ENCODE measurements at places on chromosomes 4 and X.
A peak's percentile ranks its signal among the peaks of the same experiment; 100 is the strongest.

DNA sequence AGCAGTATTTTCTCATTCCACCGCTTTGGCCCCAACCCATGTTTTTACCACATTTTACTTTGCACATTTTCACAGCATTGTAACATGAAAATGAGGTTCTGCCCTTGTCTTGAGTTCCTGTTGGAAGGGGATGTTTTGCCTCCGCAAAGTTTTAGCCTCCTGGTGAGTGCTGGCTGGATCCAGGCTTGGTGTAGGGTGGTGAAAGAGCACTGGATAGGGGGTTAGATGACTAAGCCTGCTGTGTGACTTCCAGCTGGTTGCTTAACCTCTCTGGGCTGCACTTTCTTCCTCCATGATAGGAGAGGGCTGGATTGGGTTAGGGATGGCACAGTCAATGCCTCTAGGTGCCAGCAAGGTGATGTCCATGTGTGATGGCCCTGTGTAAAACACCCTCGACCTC, 28.9 kb downstream of the CYTL1 start:
- DNase-seq = no peak

- peak; percentile 73 for DNase-seq
Observed at GRCh38 chr4:124111922-124112321, 600.6 kb downstream of the ANKRD50 start.

- no peak for DNase-seq
Observed at GRCh38 chrX:71872542-71873458, 37.8 kb upstream of the NHSL2 start.

GRCh38 chrX:363621-364375, 22.9 kb downstream of the PPP2R3B start:
- no peak for DNase-seq

DNA sequence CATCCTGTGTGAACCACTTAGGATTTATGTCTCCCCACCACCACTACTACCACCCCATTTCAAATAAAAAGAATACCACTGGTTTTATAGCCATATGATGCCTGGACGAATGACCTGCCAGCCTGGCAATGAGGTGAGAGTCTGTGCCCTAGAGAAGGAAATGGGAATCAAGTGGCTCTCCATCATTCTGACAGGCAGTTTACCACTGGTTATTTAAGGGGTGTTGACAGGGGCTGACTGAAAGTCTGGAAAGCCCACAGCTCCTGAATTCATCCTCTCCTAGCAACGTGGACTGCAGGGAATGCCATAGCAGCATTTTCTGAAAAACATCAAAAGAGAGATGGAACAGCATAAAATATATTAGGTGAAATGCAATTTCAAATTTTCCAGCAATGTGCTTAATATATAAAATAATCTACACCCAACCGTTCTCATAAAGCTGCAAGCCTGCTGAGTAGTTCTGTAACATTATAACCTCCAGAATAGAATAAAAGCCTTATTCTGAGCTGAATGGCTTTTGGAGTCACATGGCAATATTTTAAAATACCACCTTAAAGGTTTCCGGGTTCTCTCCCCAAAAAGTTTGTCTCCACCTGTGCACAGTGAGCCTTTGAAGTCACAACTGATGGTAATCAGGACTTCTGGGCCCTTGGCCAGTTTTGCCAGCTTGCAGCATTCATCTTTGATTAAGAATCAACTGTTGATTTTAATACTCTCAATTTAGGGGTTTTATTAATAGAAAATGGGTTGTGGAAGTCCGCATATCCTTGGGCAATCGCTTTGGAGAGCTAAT, 121.5 kb downstream of the DCTD start:
- DNase-seq = no peak

- no peak for DNase-seq
Observed at GRCh38 chr4:87961993-87962392, 13.5 kb upstream of the SPP1 start.

- no peak for DNase-seq
Observed at GRCh38 chrX:46582325-46582724, 8.8 kb downstream of the CHST7 start.

- no peak for DNase-seq
Observed at GRCh38 chr4:101289306-101289705, 58.0 kb downstream of the PPP3CA start.

DNA sequence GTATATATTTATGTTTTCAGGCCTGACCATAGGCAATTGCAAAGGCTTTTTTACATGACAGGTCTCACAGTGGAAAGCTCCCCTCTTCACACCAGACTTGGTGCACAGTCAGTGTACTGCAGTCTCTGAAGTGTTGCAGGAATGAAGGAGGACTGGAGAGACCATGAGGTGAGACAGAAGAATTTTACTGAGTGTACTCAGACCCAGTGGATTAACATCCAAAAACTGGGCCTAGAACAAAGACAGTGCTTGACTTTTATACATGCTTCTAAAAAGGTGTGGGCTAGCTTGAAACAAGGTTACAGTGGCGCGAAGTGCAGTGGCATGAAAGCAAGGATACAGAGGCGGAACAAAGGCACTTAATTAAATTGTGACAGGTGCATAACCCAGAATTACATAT, 822.9 kb downstream of the RAPGEF2 start:
- no peak for DNase-seq

- DNase-seq = no peak
Observed at GRCh38 chr4:10192331-10192730, 75.7 kb upstream of the WDR1 start.

DNA sequence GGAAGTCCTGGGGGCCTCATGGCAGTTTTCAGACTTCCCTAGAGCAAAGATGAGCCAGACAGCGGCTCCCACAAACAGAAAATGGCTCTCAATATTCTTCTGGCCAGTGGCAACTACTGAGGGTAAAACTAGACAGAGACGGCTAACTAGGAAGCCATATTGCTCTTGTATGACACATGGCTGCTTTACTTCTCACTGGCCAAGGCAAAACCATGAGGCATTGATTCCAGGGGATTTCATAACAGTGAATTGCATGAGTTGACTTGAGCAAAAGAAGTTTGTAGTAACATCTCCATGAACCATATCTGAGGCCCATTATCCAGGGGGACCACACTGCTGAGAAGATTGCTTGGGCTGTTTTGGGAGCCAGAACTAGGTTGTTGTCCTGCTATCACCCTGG, 13.7 kb upstream of the TLR8 start:
- no peak for DNase-seq

GRCh38 chr4:150308824-150309472, 230.7 kb downstream of the DCLK2 start:
- no peak for DNase-seq

GRCh38 chrX:41397768-41398167, 49.4 kb upstream of the NYX start:
- DNase-seq = no peak

- DNase-seq = no peak
Observed at GRCh38 chr4:5517372-5517771, 191.0 kb downstream of the EVC2 start.

GRCh38 chrX:46279925-46280313, 265.3 kb downstream of the ZNF674 start:
- DNase-seq = no peak

All from urinary bladder (tissue), 4 donors.